ENCODE measurements at places on chromosomes 6 and 20.

GRCh38 chr6:115060581-115060980 lies 717.8 kb upstream of the HS3ST5 start:
- no peak for DNase-seq

DNA sequence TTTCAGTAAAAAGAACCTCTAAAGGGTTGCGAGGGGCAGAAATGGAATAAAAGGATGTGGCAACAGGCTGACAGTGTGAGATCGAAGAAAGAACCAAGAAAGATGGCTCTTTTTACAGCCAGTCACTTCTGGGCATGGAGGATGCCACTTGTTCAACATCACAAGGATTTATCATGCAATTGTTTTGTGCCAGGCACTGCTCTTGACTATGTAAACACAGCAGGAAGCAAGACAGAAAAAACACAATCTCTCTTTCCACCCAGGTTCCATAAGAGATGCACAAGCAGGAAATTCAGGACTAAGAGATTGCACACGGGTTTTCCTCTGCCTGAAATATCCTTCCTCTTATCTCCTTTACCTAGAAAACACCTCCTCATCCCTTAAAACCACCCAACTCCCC lies 38.0 kb downstream of the FOXA2 start:
- no peak for DNase-seq

DNA sequence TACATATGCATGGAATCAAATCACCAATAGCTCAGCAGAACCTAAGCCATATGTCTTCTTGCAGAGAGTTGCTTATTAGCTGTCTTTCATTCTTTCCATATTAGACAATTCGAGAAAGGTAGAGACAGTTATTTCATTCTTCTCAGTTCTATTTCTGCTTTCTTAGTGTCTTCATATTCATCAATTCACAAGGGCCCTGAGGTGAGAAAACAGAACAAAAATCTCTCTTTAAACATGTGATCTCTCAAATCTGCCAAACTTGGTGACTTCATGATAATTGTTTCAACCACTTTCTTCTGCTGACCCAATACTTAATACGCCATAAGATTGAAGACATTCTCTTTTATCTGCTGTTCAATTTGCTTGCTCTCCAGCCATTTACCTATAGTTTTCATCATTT lies 229.7 kb upstream of the MARCKS start:
- no peak for DNase-seq

- no peak for DNase-seq
Measured at GRCh38 chr6:82954937-82955577, 110.6 kb downstream of the UBE3D start.

DNA sequence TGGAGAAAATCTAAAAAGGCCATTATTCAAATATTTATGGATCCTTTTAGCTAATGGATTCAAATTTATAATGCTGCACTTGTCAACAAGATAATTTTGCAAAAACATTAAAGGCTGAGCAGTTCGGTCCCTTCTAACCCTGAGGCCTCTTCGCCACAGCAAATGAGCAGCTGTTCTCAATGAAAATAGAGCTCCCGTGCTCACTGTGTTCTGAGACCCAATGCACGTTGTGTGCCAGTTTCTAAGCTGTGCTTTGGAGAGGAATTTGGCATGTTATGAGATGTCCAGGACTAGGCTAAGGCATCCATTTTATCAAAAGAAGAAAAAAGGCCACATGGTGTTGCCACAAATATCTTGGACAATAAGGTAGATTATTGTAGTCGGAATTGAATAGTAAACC lies 220.1 kb upstream of the TSHZ2 start:
- no peak for DNase-seq

- DNase-seq: no peak
Measured at GRCh38 chr6:152398993-152399392, 238.2 kb downstream of the SYNE1 start.

GRCh38 chr20:1463971-1464570 lies 2.6 kb downstream of the NSFL1C start:
- no peak for DNase-seq

DNA sequence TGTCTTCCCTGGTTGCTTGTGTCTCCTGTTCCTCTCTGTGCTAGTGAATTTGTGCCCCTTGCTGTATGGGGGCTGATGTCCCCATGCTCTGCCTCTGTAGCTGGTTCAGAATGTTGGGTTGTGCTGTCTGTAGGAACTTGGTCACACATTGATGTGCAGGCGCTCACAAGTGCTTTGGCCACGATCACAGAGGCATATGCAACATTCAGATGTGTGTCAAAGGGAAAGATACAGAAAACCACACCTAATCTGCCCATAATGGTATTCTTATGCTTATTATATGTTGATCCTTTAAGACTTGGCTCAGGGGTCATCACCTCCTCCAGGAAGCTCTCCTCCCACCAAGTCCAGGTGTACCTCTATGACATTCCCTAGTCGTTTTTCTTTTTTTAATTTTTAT lies 17.1 kb upstream of the DHX35 start:
- DNase-seq: no peak

- no peak for DNase-seq
Measured at GRCh38 chr6:170088582-170088955, 202.3 kb downstream of the DLL1 start.

GRCh38 chr6:160226118-160226591 lies 32.5 kb downstream of the SLC22A2 start:
- no peak for DNase-seq
